ENCODE measurements at places on chromosomes 6 and 20.

GRCh38 chr6:44020664-44021425 is 106.4 kb downstream of the MRPL14 start:
- no peak for DNase-seq

- DNase-seq = no peak
Measured at GRCh38 chr20:63294536-63294900, 1.5 kb downstream of the COL20A1 start.

- no peak for DNase-seq
Measured at GRCh38 chr6:109008537-109009235, 86.0 kb downstream of the SESN1 start.

DNA sequence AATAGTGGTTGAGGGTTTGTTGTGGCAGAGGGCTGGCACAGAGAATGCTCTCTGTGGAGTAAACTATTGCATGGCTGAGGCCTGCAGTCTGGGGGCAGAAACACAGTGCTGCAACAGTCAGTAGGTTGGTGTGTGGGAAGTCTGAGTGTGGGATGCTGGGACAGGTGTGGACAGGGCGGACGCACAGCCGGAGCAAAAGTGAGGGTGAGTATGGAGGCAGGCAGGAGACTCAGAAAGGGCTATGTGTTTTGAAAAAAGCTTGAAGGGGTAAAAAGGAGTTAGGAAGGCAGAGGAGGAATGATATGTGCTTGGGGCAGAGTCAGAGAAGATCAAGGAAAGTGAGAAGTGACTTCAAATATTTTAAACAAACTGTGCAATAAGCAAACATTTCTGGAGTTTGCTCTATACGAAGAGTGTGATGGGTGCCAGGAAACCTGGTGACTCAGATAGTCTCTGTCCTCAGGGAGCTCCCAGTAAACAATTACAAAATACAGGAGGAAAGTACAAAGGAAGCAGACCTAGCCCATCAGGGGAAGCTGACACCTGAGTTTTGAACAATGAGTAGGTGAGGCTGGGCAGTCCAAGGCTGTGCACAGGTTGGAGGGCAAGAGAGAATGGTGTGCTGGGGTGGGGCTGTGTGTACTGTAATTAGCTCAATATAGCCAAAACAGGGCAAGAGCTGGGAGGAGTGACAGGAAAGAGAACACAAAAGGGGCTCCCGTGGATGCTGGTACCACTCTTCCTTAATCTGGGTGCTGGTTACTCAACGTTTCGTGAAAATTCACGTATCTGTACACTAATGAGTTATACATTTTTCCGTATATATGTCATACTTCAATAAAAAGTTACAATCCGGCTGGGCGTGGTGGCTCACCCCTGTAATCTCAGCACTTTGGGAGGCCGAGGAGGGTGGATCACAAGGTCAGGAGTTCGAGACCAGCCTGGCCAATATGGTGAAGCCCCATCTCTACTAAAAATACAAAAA is 55.2 kb downstream of the PIGU start:
- no peak for DNase-seq

GRCh38 chr6:159299566-159299965 is 130.4 kb downstream of the FNDC1 start:
- DNase-seq = no peak

GRCh38 chr6:109325400-109325801 is 56.9 kb downstream of the CD164 start:
- no peak for DNase-seq

DNA sequence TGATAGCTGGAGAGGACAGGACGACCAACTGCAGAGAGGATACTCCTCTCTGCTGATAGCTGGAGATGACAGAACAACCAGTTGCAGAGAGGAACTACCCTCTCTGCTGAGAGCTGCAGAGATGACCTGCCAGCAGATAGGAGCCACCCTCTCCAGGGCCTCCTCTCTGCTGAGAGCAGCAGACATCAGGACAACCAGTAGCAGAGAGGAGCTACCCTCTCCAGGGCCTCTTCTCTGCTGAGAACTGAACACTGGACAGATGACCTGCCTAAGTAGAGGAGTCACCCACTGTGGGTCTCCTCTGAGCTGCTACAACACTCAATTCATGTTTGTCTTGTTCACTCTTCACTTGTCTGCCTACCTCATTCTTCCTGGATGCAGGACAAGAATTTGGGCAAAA is 27.3 kb upstream of the ZBTB24 start:
- no peak for DNase-seq

GRCh38 chr6:132132924-132133639 is 181.9 kb upstream of the CCN2 start:
- DNase-seq = no peak

GRCh38 chr20:46898423-46898822 is 3.8 kb downstream of the EYA2 start:
- DNase-seq = no peak

DNA sequence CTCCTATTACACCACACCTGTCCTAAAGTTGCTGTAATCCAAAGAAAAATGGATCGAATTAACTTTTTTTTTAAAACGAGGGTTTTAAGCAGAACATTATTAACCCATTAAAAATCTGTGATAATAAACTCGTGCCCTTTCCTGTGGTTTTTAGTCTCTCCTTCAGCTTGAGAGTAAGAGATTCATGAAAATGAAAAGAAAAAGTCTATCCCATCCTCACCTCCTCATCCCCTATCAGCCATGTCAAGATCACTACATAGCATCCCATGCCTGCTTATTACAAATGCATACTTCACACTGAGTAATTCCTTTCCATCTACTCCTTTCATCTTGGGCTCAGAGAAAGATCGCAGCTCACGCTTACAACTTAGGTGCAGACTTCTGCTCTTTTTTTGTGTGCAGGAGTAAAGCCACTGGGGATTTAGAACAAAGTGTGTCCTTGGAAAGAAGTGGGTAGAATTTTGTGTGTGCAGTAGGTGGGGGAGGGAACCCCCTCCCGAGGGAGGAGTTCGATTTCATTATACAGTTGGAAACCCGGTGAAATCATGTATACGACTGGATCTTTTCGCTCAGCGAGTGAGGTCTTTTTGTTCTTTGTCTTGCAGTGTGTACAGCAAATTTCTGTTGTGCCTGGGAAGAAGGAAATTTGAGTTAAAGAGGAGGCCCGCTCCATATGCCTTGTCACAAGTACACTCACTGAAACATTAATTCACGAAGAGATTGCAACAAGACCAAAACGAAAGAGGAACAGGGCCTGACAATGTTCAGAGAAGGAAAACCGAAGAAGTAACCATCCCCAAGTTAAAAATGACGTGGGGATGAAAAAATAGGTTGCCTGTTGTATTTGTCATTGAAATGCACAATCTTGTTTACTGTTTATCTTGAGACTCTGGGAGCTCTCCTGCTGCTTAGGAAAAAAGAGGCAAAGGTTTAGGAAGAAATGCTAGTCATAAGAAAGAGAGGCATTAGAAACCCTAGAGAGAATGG is 146.5 kb upstream of the ZNF217 start:
- no peak for DNase-seq

DNA sequence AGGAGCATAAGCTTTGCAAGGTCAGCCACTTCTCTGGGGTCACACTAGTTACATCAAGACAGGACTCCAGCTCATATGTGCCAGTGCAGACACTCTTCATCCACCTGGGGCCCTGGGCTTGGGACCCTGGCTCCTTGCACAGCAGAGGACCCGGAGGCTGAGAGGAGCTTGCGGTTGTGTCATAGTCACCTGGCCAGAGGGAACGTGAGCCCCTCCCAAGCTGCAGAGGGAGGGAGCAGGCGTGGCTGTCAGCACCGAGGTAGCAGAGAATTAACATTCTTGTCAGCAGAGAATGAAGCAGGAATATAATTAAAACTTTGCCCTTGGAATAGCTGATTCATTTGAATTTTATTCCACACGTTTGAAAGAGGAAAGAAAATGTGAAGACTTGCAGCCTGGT is 36.8 kb downstream of the BCAS4 start:
- no peak for DNase-seq

GRCh38 chr20:33686100-33686983 is at the start of gene E2F1:
TSS of gene E2F1 (minus strand) at chr20:33686385. CDS start at chr20:33686264, 121 bp downstream.
- peak; percentile 65 for DNase-seq

DNA sequence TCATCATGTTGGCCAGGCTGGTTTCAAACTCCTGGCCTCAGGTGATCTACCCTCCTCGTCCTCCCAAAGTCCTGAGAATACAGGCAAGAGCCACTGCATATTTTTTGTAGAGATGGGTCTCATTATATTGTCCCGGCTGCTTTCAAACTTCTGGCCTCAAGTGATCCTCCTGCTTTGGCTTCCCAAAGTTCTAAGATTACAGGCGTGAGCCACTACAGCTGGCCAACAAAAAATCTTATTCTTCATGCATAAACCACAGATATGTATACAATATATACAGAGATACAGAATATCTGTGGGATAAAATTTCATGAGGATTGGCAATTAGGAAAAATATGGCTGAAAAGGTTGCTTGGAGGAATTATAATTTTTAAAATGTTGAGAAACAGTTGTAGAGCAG is 49.9 kb downstream of the SLC35A1 start:
- DNase-seq = no peak

GRCh38 chr6:128964233-128964755 is 81.4 kb downstream of the LAMA2 start:
- no peak for DNase-seq

- no peak for DNase-seq
Measured at GRCh38 chr6:25487012-25487411, 165.0 kb upstream of the SCGN start.

- no peak for DNase-seq
Measured at GRCh38 chr6:33079580-33079979, 3.8 kb downstream of the HLA-DPB1 start.

DNA sequence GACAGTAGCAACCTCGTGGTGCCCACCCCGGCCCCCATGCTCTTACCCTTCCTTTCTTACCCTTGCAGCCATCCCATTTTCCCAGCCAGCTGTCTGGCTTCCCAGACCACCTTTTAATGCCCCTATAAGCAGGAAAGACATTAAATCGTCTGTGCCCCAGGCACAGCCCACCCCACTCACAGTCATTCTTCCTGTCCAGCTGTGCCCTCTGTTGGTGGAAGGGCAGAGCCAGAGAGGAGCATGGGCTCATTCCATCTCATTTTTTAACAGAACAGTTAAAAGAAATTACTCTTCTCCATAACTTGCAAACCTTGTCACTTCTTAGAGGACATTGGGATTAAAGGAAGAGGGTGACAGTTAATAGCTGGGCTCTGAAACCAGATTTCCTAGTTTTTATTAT is 240.5 kb downstream of the NRN1 start:
- no peak for DNase-seq

All from esophagus squamous epithelium (tissue), 5 donors.